ENCODE measurements at places on chromosomes 1 and 21.

- DNase-seq = no peak
Observed at GRCh38 chr1:226946841-226947240, 6.7 kb downstream of the COQ8A start.

DNA sequence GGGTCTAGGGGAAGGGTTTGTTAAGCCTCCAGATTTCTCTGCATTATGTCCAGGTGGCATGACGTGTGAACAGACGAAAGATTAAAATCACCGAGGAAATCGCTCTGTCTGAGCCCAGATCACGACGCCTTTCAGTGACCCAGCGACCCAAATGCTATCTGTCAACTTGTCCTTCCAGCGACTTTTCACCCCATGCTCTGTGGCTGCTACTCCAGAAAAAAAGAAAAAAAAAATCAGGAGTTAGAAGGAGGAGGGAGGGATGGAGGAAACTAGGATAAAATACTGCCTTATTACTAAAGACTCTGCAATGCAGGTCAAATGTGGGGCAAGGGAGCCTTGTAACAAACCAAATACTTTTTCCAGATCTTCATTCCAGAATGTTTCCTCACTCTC lies 352.0 kb downstream of the NUF2 start:
- DNase-seq = no peak

DNA sequence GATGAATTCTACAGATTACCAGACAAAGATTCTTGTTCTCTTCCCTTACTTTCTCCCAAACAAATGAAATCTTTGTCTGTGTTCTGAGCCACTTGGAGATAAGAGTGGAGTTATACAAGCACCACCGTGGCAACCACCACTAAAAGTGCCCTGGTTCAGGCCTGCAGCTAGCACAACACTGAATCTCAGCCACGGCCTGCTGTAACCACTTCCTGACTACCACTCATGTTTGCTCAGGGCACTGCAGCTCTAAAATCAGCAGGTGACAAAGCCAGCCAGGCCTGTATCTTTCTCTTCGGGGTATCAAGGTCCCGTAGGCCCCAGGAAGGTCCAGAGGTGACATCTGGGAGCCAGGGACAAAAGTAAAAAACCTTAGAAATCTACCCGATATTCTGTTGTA lies 3.2 kb upstream of the OR2T6 start:
- no peak for DNase-seq

GRCh38 chr1:203644661-203645510 lies 18.3 kb downstream of the ATP2B4 start:
- DNase-seq = no peak

DNA sequence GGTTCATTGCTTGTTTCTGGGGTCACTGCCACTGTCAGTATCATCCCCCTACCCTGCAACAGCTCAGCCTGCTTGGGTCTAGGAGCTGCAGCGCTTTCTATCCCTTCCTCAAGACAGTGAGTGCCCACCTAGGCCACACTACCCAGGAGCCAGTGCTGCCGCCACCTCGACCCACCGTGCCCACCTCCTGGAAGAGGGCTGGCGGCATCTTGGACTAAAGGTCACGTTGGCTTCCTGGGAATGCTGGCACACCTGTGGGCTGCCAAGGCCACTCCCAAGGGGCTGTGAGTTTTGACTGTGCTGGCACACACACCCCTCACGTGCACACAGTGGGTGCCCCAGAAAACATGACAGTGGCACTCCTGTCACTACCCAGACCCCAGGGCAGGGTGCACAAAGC lies 22.1 kb downstream of the CRYAA start:
- DNase-seq = no peak
